NCI-H2081 treated with DMSO at 0.1 percent for 48 hours (cell line): ENCODE measurements at places on chromosomes 7 and 10.

DNA sequence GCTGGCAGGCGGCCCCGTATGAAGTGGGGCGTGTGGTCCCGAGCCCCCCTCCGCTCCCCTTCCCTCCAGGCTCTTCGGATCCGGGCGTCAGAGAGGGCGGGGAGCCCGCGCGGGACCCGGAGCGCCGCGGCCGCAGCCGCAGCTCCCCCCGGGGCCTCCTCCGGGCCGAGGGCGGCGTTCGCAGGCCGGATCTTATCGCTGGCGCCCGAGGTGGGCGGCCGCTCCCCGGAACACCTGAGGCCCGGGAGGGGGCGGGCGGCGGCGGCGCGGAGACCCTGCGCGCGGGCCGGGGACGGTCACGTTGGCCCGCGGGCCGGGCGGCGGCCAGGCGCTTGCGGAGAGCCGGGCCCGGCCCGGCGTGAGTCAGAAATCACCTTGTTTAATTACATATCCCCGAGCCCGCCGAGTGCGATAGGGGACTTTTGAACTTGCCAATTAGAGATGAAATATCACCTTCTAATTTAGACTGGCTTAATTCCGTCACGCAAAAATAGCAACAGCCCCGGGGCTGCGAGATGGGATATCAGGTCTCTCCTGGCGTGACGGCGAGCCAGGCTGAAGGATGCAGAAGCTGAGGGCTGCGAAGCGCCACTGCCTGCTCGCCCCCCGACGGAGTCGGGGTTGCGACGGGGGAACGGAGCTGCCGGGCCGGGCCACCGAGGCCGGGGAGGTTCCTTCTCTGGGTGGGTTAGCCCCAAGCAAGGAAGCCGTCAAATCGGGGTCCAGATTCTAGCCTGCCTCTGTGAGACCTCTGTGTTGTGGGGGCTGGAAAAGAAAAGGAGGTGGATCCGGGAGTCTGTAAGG, 43.4 kb downstream of the LDB3 start:
- DNase-seq = no peak

DNA sequence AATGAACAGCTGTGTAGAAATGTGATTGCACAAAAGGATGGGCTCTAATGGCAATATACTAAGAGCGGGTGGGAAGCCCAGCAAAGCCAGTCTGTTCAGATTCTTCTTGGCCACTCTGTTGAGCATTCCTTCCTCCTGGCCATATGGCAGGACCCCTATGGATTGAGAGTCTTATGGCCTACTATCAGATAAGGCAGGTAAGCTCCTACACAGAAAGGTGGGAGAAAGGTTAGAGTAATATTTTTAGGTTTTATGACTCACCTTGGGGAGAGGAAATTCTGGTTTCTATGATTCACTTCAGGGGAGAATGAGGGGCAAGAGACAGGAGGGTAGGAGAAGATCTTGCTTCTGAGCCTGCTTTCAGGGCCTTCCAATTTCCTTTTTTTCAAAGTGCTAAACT, 15.1 kb upstream of the AKR1B10 start:
- DNase-seq = no peak

- no peak for DNase-seq
Measured at GRCh38 chr7:120302190-120302589, 29.2 kb downstream of the KCND2 start.

- no peak for DNase-seq
Measured at GRCh38 chr7:18855796-18856195, 261.6 kb downstream of the TWIST1 start.

DNA sequence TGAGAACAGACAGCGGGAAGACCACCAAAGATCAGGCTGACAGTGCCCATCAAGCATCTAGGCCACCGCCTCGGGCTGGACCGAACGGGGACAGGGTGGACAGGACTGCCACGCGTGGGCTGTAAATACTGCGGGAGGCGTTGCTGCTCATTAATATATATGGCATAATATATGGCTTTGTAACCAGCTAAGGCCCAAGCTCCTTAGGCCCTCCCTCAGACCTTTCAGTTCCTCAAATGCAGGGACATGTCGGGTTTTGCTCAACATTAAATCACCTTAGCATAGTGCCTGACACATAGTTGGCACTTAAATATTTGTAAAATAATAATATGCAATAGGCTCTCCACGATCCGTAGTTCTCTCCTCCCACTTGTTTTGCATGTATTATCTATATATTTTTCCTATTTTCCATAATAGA, 402 bp upstream of the TMEM168 start:
- DNase-seq = no peak

DNA sequence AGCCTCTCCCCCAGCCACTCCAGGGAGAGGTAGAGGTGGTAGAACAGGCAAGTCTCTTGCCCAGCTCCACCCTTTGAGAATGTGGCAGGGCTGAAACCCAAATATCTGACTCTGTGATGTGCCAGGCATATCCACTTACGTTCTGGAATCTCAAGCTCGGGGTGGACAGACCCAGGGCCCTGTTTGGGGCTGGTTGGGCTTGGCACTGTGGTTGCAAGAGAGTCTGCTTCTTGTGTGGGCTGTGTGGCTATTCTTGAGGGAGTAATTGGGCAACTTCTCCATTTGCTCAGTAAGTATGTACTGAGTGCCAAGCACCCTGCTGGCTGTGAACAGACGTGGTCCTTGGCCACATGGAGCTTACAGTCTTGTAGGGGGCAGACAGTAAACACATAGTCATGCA, 4.7 kb downstream of the UBTD1 start:
- no peak for DNase-seq

GRCh38 chr10:122504610-122504950, 43.2 kb downstream of the HTRA1 start:
- DNase-seq = no peak

DNA sequence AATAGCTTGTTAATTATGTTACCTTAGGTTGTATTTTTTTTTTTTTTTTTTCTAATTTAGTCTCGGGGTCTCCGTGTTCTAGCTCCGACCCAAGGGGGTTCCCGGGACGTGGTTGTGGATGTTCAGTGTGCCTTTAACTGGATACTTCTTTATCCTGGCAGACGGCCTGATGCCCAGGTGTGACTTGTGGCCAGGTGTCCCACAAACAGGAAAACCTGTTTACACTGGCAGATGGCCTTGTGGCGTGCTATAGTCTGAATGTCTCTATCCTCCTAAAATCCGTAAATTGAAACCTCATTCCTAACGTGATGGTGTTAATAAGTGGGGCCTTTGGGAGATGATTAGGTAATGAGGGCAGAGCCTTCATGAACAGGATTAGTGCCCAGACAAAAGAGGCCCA, 546.4 kb upstream of the C7orf33 start:
- DNase-seq = peak; percentile 93

GRCh38 chr10:76149182-76149581, 717.8 kb downstream of the LRMDA start:
- no peak for DNase-seq

DNA sequence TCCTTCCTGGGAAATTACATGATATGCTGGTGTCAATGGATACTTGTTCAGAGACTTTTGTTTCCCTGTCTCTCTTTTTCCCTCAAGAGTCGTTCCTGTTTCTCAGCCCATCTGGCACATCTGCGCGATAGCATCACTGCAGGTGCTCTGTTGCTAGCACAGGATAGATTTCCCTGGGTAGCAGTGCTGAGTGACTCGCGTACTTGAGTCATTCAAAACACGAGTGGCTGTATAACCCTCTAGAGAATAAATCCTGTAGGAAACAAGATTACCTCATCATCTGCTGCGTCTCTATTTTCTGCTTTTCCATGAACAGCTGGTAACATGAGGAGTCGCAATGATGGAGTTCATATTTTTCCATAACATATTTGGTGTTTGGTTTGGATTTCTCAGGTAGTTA, 452.0 kb upstream of the FZD8 start:
- no peak for DNase-seq

DNA sequence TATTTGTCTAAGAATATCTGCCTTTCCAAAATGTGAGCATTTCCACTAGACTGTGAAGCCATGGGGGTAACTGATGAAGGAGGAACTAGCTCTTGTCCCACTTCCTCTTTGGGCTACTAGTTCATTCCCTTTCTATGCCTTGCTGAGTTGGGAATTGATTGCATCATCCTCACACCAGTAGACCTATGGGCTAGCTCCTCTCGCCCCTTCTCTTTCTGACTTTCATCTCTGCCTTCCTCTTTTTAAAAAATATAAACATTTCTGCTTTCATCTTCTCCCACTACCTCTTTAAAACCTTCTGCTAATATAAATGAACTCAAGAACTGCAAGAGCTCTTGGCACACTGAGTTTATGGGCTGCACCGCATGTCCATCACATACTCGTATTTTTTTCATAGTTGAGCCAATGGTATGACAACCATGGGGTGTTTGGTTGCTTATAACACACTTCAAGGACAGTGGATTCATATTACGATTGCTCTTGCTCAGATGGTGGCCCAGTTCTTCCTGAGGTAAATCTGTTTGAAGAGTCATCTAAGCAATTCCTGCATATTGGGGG, 182.0 kb downstream of the REEP3 start:
- DNase-seq = no peak

DNA sequence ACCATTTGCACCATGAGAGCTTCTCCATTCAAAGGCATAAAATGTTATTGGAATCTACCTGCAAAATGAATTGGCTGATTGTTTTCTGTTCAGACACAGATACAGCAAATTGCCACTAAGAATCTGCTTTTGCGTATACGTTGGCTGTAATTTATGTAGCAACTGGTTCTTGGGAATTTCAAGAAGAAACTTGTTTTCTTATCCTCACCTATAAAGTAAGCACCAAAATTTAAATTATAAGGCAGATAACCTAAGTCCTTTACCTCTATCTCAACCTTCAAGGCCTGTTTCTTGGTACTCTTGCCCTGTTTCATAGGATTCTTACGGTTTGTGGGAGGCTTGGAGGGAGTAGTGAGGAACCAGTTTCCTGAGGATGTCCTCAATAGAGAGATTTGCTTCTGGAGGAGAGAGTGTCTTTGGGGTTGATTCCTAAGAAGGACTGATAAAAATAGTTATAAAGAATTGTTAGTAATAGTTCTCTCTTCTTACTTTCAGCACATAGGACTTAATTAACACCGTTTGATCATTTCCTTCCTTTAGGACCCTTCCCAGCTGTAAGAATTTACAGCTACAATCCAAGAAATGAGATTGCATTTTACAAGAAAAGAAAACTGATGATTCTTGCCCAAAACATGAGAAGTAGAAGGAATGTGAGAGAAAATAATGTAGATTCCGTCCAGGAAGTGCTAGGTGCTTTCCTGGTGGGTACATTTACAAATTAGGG, 2.0 kb downstream of the STAMBPL1 start:
- DNase-seq = no peak

GRCh38 chr7:37683246-37684120, at the start of gene GPR141:
GPR141 (plus strand) TSS chr7:37683766; CDS start chr7:37740394, 56,628 bp downstream.
- no peak for DNase-seq

- no peak for DNase-seq
Measured at GRCh38 chr7:111400088-111400487, 162.2 kb downstream of the IMMP2L start.

GRCh38 chr10:91768123-91768522, 30.1 kb upstream of the TNKS2 start:
- no peak for DNase-seq

DNA sequence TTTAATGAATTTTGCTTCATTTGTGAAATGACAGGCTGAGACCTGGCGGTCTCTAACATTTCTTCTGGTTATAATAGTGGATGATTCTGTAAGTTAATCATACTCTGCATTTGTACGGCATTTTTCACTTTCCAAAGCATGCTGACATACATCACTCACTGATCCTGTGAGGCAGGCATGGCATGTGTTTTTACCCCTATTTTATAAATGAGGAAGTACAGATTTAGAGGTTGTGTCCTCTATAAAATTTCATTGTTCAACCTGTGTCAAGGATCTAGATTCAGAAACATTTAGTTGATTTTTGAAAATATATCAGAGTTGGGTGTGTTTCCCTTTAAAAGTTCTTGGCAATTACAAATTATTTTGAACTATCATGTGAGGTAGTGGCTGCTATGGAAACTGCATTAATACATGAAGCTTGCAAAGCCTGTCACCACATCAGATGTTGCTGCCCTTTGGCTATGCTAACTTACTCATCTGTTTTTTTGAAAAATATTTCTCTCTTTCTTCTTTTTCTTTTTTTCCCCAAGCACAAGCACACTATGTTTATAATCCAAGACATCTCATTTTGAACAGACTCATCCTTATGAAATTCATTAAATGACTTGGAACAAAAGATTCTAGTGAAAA, 172.7 kb downstream of the GNAI1 start:
- DNase-seq = no peak

GRCh38 chr7:33757050-33757449, 148.3 kb upstream of the BMPER start:
- DNase-seq = no peak

- no peak for DNase-seq
Measured at GRCh38 chr10:106169241-106169640, 995.3 kb downstream of the SORCS1 start.

DNA sequence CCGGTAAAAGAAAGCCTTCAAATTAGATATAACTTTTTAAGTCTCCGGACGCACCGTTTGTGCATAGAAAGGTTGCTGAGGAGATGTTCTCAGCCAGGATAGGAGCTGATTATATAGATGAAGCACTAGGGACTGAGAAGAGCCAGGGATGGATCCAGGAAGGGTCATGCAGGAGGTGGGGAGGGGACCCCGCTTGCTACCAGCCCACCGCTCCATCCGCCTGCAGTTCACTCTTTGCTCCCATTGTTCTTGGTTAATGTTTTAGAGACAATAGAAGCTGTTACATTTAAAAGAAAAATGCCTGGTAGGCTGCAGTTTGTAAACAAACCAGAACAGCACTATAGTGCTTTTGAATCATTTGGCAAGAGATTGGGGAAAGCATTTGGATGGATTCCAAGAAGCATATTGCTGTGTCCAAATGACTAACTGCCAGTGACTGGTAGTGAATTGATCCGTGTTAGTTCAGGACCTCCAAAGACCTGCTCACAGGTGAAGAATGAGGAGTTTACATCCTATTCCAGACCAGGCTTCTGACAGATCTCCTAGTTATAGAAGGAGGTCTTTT, 175.9 kb upstream of the TAC1 start:
- DNase-seq = peak; percentile 95

DNA sequence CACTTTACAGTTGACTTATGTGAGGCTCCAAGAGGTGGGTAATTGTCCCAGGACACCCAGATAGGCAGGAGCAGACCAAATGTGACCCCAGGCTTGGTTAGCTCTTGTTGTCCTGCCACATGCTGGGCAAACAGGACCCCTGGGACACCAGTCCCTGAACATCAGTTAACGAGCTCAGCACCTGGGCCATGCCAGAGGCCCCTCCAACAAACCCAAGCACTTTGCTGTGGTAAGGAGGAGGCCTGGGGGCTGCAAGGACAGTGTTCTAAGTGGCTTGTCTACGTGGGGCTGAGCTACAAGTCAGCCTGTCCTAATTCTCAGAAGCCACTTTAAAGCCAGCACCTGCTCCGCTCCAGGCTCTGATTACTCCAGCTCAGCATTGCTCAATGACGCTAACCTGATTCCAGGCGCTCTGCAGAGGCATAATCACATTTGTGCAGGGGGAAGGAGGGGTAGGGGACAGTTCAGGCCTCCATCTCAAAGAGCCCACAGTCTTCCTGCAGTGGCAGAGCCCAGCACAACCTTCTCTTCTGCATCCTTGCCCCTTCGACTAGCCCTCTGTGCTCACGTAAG, 57.2 kb downstream of the DDC start:
- no peak for DNase-seq

GRCh38 chr7:130208516-130208915, 856 bp downstream of the SSMEM1 start:
- DNase-seq = no peak

- DNase-seq = no peak
Measured at GRCh38 chr7:108684629-108685028, 115.0 kb downstream of the DNAJB9 start.

- DNase-seq = peak; percentile 35
Measured at GRCh38 chr7:37832194-37832593, 16.2 kb upstream of the NME8 start.
